ENCODE measurements at places on chromosomes 2 and 18. TPM values are rescaled to one million over a fixed set of nuclear protein-coding genes. Genes with fewer than 3 reads are reported as not detected.

The AQP12B gene
- not detected for total RNA-seq

The CYP27A1 gene
- 6.8 TPM for total RNA-seq

The SCN1A gene
- 0.13 TPM for total RNA-seq

The SCN3A gene
- 0.40 TPM for total RNA-seq

The CCT7 gene
- total RNA-seq: 296 TPM

The SIX2 gene
- 6.2 TPM for total RNA-seq

Data from smooth muscle cell of the pulmonary artery (primary cell).